ENCODE measurements at places on chromosomes 7 and 10.

DNA sequence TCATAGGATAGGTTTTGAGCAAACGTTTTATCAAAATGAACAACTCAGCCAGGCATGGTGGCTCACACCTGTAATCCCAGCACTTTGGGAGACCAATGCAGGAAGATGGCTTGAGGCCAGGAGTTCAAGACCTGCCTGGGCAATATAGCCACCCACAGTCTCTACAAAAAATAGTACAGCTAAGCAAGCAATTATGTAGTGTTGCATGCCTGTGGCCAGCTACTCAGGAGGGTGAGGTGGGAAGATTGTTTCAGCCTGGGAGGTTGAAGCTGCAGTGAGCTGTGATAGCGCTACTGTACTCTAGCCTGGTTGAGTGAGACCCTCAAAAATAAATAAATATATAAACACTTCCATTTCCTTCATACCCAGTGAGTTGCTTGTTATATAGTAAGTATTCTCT, 67.1 kb downstream of the LSMEM1 start:
- DNase-seq: no peak

GRCh38 chr10:69344591-69345252, 66.4 kb downstream of the HK1 start:
- DNase-seq: no peak

- no peak for DNase-seq
These were observed 72.3 kb downstream of the GLCCI1 start for GRCh38 chr7:8040768-8041369.

DNA sequence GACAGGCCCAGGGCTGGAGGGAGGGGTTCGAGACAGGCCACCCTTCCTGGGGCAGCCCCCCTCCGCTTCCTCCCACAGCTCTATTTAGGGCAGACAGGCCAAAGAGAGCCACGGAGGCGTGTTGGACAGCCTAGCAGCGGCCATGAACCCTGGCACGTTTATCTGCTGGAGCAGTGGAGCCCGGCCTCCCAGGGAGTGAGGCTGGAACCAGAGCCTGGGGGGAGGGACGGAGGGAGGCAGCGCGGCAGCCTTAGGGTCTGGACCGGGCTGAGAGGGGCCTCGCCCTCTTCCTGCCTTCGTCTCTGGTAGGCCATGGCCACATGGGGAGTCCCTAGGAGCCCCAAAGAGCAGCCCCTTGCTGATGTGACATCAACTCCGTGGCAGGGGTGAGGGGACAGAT, 17.1 kb downstream of the UNCX start:
- no peak for DNase-seq

- no peak for DNase-seq
These were observed 248.1 kb downstream of the AHR start for GRCh38 chr7:17546592-17546991.

DNA sequence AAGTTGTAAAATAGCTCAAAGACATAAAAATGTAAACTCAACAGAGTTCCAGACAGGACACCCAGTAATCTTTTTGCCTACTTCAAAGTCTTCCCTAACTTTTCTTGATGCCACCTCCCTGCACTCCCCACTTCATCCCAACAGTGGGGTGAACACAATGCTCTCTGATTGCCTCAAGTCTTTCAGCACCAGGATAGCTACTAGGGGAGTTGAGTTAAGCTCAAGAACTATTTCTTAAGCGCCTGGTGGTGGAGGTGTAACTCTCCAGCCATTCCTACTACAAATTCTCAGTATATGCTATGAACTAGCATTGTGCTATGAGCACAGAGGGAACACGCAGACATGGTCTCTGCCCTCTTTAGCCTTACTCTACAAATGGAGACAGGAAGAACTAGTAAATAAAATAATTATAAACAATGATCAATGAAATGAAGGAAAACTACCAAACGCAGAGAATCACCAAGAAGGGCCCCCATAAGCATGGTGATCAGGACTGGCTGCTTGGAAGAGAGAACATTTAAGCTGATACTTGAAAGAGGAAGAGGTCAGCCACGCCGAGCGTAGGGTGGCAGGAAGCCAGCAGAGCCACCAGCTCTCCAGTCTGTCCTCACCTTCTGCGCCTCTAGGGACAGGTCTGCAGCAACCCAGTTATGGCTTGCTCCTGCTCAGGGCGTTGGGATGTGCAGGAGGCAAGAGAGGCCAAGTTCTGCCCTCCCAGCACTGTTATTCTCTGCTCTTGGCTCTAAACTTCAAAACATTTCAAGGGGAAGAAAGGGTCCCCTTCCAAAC, 16.7 kb upstream of the FRA10AC1 start:
- DNase-seq: no peak

GRCh38 chr7:140200061-140200989, 23.5 kb upstream of the KDM7A start:
- no peak for DNase-seq

GRCh38 chr7:135160858-135161653, 9.5 kb downstream of the CYREN start:
- no peak for DNase-seq

DNA sequence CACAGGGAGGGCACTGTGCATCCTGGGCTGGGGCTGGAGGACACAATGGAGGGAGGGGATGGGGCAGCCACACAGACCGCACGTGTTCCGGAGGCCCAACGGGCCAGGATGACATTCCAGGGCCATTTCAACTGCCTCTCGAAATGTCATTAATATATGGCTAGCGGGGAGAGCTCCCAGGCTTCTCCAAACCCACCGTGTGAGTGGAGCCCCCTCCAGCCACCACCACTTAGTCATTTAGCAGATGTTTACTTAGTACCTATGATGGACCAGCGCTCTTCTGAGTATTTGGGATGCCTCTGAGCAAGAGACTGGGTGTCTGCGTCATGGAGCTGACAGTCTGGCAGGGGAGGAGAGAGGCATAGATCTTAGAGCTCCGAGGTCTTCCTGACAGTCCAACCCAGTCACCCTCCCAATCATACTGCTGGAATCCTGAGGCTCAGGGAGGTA, 107.3 kb downstream of the ZMIZ1 start:
- DNase-seq: no peak

- DNase-seq: no peak
These were observed 10.7 kb upstream of the ACTA2 start for GRCh38 chr10:88963318-88963717.

DNA sequence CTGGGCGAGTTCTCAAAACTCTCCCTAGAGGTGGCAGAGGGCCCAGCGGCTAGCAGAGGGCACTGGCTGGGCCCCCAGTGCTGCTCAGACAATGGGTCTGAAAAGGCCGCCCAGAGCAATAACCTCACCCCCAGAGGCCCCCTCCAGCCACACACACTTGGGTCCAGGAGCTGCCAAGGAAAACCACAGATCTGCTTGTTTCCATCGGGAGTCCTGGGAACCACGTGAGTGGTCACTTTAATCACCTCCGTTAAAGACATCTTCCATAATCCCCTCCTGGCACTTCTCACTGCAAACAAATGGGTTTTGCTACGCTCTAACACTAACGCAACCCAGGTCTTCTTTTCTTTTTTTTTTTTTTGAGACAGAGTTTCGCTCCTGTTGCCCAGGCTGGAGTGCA, 30.0 kb downstream of the NUDT1 start:
- no peak for DNase-seq

DNA sequence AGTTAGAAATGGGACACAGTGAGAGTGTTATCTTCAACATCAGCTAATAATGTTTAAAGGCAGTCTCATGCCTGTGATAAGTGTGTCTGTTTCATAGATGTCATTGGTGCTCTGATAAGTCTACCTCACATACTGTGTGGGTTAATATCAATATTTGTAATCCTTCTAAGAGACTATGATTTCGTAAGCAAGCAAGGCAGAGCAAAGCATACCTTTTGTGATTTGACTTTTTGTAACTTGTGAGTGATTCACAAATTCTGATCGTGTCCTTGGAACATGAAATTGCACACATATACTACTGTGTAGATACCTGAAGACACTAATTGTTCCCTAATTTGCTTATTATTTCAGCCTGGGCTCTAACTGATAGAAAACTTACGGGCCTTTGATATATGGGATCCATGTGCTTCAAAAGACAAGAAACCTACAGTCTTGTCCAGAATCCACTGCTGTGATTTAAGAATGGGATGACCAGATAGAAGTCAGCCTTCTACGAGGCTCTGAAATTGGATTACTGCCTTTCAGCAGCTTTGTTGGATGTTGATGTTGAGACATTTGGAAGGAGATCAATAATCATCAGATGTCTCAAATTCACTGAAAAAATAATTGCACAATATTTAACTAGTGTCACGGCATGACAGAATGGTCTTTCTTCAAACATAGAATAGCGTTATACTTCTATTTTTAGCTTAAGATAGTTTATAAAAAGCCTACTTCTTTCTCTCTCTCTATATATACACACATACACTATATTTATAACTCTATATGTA, 63.2 kb upstream of the KLF6 start:
- no peak for DNase-seq

GRCh38 chr10:117663750-117664149, 121.2 kb downstream of the EMX2 start:
- no peak for DNase-seq

- DNase-seq: no peak
These were observed 117.0 kb downstream of the KBTBD2 start for GRCh38 chr7:32774541-32774951.

- DNase-seq: peak; percentile 52
These were observed 112.1 kb downstream of the FAM53B start for GRCh38 chr10:124632064-124632531.

- no peak for DNase-seq
These were observed 145.1 kb downstream of the GNAI1 start for GRCh38 chr7:80279760-80280159.

GRCh38 chr10:115727129-115727528, 545.9 kb downstream of the GFRA1 start:
- no peak for DNase-seq

- peak; percentile 75 for DNase-seq
These were observed 6.1 kb downstream of the ZNF853 start for GRCh38 chr7:6621195-6622133.

DNA sequence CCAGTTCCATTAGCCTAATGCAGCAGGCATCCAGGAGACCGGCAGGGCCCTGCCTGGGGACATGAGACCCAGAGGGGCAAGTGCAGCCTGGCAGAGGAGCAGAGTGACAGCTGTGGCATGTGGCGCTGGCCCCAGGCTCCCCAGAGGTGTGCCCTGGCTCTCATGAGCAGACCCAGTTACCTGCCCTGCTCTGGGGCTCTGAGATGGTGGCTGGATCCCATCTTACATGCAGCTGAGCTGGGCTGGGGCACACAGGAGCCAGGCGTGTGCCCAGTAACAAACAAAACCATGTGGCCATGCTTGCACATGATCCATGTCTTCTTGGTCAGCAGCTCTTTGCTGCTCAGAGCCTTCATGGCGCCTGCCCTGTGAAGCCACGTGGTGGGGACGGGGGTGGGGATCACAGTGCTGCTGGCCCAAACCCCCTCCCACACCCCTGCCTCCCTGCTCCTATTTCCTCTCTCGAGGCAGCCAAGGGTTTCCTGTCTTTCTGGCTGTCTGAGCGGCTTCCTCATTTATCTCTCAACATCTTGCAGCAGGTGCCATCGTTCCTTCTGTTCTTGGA, 40.3 kb upstream of the GTF2I start:
- no peak for DNase-seq

- no peak for DNase-seq
These were observed 122.3 kb upstream of the GALNT17 start for GRCh38 chr7:71009636-71010035.

DNA sequence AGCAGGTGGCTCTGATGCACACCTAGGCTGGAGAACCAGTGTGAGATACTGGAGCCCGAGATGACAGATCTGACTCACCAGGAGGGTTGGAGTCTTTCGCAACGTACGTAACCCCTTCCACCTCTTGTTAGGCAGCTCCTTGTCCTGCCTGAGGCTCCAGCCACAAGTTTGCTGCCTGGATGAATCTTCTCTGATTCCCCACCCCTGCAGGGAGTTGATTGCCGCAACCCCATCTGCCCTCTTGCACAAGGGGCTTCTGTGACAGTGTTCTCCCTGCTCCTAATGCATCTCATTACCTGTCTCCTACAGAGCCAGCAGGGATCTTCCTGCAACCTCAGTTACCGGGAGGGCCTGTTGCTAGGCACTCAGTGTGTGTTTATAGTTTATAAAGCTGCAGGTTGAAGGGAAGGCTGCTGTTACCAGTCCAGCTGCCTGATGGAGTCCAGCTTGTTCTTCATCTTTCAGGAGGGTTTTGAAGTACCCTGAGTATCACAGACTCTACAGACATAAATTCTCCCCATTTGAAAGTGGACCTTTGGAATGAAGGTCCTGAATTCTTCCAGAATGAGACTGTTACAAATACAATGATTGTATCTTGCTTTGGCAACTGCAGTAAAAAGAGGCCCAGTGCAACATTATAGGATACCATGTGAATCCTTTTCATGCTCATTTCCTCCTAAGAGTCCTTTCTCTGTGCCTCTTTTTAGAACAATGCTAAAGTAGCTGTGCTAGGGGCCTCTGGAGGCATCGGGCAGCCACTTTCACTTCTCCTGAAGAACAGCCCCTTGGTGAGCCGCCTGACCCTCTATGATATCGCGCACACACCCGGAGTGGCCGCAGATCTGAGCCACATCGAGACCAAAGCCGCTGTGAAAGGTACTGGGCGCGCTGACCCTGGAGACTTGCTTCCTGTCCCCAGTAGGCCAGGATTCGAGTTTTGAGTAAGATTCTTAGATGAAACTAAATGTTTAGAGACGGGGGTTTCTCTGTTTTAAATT, 6.5 kb downstream of the MDH2 start:
- no peak for DNase-seq

GRCh38 chr10:116371737-116372136, 47.5 kb downstream of the CCDC172 start:
- DNase-seq: no peak

DNA sequence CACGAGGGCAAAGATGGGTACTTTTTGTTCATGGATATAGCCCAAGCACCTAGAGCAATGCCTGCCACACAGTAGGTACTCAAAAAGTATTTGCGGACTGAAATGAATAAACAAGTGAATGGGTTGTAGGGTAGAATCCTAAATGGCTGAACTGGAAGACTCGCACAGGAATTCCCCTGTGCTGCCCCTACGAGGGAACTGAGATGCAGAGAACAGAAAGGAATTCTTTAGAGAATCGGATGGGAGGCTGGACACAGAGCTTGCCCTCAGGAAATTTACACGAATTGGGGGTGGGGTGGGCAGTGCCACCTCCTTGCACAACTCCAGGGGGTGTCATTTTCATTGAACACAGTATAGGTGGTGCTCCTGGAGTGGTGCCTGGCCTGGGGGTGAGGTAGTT, 35.2 kb upstream of the SRGN start:
- DNase-seq: no peak

DNA sequence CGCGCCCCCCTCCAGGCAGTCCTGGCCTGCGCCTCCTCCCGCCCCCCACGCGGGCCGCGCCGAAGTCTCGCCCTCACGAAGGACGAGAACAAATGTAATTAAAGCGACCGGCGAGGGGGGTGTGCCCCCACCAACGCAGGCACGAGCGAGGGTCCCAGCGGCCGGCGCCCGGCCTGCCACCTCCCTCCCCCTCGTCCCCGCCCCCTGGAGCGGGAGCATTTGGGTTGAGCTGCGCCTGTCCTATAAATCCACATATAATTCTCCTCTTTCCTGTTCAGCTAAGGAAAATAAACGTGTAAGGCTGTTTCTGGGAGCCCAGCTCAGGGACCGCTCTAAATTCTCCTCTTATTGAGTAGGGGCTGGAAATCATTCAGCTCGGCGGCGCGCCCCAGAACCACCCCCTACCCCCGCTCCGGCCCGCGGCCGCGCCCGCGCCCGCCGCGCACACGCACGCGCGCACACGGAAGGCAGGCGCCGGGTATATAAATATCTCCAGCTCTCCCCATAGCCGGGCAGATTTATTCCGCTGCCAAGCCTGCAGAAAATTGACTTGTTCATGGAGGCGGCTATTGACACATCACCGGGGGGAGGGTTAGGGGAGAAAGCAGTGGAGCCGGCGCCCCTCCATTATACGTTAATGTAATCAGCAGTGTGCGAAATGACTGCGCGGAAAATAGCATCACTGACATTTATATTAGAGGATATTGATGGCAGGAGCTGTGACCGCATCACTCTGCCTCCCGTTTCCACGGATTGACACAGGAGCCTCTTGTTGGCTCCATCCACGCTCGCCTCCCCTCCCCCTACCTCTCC, 61.6 kb upstream of the BTRC start:
- DNase-seq: peak; percentile 49
